ENCODE measurements at places on chromosomes 7 and 10.
A peak's percentile ranks its signal among the peaks of the same experiment; 100 is the strongest.

- no peak for DNase-seq
These were observed 704.0 kb upstream of the IGFBP3 start for GRCh38 chr7:46625032-46625431.

- peak; percentile 44 for DNase-seq
These were observed 10.3 kb upstream of the ANKRD7 start for GRCh38 chr7:118214051-118214832.

- peak; percentile 79 for DNase-seq
These were observed at the start of gene COPS6 for GRCh38 chr7:100088621-100089457. Gene COPS6 (plus strand): TSS chr7:100088969. CDS start chr7:100088991, 22 bp downstream.

DNA sequence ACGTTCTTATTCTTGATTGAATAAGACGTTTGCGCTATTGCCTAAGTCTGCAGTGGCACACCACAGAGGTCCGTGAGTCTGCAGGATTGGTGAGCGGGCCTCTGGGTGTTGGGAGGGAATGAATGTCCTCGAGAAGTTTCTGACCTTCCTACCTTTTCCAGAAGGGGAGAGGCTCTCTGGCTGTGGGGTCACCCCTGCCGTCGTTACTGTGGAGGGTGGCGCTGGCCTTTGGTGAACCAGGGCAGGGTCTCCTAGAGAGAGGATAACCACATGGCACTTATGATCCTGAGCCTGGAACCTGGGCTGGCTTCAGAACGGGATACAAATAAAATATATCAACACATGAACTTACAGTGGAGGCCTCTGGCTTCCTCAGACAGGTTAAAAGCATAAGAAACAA is 13.8 kb downstream of the IL15RA start:
- no peak for DNase-seq

GRCh38 chr7:120060875-120061274 is 212.1 kb upstream of the KCND2 start:
- DNase-seq: no peak

GRCh38 chr7:155860461-155860839 is 48.2 kb upstream of the SHH start:
- DNase-seq: no peak

GRCh38 chr10:26169466-26169865 is 47.1 kb upstream of the GAD2 start:
- DNase-seq: no peak

DNA sequence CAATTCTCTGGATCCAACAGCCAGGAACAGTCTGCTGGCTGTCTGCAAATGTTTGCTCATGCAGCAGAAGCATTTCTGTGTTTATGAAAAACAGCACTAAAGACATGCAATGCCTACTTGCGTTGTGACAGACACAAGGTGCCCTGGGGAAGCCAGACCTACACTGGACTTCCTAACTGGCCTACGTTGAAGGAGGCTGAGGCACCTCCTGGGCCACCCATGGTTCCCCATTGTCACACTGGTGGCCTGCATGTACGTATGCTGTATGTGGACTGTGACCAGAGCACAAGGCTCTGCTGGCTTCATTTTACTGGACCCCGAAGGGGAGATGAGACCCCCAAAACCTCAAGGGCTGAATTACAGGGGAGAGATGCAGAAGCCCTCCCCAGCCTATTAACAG is 27.7 kb downstream of the PSAP start:
- no peak for DNase-seq

GRCh38 chr7:79199961-79200360 is 253.5 kb downstream of the MAGI2 start:
- DNase-seq: no peak

GRCh38 chr7:79182283-79182682 is 271.2 kb downstream of the MAGI2 start:
- DNase-seq: no peak

DNA sequence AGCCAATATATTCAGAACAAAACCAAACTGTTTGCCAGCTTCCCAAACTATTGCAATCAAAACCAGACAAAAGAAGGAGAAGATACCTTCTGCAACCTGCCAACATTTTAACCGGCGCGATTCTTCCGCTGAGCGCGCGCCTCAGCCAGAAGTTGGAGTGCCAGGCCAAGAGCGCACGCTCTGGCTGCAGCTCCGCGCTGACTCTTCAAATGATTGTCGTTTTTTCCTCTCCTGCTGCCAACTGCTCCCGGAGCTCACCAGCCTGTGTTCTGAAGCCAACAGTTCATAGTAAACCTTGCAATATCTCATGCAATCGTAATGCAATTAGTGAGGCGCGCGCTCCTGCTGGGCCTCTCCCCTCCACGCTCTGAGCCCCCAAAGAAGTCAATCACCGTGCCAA is 259.7 kb upstream of the MGMT start:
- DNase-seq: no peak

DNA sequence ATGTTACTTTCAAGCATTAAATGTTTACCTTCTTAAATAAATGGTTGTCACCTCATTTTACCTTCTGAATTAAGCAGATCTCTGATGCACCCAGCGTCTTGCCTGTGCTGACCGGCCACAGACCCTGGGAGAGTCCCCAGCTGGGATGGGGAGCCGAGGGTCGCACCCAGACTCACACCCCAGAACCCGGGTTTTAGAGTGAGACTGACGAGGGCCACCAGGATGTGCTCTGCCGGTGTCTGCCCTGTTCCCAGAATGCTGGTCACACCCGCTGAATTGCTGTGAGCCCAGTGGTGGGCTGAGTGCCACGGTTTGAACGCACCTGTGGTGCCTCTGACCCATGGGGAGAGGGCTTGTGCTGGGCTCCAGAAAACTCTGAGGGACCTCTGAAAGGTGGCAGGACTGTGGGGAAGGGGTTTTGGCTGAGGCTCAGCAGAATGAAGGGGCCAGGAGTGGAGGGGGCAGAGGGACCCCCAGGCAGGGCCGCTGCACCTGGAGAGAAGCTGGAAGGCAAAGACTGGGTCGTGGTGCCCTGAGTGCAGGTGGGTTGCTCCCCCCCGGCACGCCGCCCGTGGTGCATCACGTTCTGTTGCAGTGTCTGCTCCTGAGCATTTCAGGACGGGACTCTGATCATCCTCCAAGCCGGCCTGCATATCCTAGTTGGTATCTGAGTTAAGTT is 39.2 kb downstream of the INPP5A start:
- DNase-seq: no peak

- DNase-seq: no peak
These were observed 32.6 kb upstream of the UNCX start for GRCh38 chr7:1200045-1200444.

DNA sequence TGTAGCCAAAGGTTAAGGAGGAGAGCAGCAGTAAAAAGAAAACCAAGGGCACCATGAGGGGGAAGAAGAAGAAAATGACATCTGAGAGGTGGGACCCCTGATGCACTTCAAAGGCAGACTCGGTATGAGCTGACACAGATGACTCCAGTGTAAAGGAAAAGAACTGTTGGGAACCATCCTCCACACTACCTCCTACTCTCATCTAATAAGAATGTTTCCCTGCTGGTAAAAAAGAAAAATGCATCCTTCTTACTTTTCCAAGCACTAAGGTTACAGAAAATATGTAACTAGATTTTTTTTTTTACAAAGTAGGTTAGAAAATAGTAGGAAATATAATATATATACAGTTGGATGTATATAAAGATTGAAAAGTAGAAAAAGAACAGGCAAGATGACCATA is 16.9 kb downstream of the TAS2R41 start:
- no peak for DNase-seq

DNA sequence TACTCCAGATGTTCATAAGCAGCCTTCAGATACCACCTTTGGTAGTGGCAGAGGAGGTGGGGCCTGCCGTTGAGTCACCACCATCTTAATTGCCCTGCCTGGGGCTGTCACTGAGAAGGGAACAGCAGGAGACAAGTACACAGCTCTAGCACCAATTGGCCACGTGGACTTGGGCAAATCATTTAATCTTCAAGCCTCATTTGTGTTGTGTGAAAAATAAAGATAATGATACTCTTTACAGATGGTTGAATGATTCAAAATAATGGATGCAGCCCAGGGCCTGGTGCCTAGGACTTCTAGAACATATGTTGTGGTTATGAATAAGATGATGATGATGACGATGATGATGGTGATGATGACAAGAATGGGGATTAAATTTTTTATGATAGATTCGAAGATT is 111.9 kb upstream of the ADAM12 start:
- DNase-seq: no peak

DNA sequence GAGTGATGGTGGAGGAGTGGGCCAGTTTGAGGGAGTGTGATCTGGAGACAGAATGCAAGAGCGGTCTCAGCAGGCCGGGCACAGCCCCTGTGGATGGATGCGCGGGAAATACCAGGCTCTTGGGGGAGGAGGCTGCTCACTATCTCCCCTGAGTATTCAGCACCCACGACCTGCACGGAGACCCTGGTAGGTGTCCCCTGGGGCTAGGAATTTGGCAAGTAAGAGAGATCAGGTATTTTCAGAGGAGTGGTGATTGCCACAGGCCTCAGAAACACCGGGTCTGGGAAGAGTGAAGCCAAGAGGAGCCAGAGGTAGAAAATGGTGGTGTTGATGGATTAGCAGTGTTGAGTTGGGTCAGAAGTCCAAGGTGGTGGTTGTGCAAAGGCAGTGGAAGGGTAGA is 426.3 kb downstream of the PAXIP1 start:
- no peak for DNase-seq

DNA sequence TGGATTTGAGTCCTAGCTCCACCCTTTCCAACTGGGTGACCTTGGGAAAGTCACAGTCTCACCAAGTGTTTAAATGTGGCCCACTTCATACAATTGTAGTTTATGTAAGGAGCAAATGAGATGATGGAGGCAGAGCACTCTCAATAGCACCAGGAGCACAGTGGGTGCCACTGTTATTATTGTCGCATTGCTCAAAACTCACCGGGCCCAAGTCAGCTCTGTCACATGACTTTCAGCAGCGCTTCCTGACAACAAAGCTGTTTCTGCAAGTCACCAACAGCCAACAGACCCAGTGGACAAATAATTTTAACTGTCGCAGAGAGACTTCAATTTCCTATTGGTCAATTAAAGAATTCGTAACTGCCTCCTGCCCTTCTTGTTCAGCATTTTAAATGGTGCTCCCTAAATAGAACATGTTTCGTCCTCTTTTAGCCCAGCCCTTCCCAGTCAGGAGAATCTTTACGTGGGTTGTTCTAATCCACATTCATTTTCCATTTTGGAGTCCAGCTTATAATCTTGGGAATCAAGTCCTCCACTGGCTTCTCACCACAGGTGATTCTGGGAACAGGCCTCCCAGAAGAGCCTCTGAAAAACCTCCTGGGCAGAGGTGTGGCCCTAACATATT is 415.6 kb upstream of the NPVF start:
- no peak for DNase-seq

DNA sequence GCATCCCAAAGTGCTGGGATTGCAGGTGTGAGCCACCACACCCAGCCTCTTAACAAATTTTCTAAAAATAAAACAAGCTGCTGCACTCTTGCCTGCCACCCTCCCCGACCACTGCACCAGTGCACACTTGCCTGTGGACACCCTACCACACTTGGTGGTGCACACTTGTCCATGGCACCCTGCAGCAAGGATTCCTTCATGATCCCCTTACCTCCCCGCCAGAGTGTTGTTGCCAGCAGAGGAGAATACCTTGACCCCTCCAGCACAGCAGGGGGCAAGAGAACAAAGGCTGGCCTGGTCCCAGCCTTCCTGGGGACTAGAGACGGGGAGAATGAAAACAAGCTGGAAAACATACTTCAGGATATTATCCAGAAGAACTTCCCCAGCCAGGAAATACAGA is 65.9 kb upstream of the KCND2 start:
- no peak for DNase-seq

GRCh38 chr10:132548869-132549268 is 11.3 kb downstream of the INPP5A start:
- no peak for DNase-seq

GRCh38 chr7:46775776-46776175 is 806.1 kb downstream of the TNS3 start:
- DNase-seq: no peak

DNA sequence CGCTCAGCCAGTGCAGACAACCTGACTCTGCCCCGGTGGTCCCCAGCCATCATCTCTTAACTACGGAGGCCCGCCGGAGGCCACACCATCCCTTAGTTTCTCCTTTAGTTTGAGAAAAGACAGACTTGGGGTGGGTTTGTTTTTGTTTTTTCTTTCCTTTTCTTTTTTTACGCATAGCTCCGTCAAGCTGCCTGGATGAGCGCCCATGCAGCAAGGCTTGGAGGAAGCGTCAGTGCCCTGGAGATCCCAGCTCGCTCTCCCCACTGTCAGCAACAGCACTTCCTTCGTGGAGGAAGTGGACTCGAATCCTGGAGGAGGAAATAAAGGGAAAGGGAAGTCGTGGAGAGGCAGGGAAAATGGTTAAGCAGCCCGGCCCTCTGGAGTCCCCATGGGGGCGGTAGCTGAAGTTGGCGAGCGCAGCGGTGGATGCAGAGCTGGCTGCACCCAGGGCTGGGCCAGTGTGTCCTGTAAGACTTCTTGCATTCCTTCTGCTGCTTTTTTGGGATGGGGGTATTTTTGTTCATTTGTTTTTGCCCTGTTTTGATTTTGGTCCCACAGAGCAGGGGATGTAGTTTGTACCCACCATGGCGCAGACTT is 35.9 kb upstream of the GJD4 start:
- no peak for DNase-seq

DNA sequence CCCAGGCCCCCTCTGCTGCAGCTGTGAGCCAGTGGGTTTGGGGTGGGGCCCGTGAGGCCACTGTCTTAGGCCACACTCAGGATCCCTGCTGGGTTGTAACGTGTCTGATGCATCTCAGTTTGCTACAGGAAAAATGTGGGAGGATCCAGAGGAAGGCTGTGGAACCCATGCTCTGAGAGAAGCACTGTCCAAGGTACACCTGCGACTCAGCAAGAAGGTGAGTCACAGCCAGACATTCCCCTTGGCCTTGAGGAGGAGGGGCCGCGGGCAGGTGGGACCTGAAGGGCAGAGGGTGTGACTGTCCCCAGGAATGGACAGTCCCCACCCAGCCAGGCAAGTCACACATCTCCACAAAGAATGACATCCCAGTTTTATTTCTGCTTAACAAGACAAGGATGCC is 27.8 kb upstream of the C10orf120 start:
- DNase-seq: no peak

GRCh38 chr10:30467651-30468338 is 33.8 kb downstream of the MAP3K8 start:
- DNase-seq: no peak

GRCh38 chr10:633279-634245 is 55.9 kb downstream of the DIP2C start:
- no peak for DNase-seq

DNA sequence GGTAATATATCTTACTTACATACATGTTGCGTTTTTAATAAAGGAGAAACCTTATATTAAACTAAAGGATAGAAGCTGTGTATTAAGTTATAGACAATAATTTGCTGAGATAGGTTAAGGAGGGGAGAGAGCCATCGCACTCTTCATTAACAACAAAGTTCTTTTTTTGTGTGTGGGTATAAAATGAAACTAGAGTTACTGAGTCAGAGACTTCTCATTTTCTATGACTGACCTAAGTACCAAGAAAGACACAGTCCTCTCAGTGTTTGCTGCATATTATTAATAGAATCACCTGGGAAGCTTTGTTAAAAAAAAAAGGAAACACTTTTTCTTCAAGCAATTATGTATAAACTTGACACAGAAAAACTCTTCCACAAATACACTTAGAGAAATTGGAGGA is 31.4 kb downstream of the FEZF1 start:
- no peak for DNase-seq
